T-cell (primary cell): ENCODE measurements at places on chromosomes 2 and 18. TPM values are rescaled to one million over a fixed set of nuclear protein-coding genes. Genes with fewer than 3 reads are reported as not detected.

DNA sequence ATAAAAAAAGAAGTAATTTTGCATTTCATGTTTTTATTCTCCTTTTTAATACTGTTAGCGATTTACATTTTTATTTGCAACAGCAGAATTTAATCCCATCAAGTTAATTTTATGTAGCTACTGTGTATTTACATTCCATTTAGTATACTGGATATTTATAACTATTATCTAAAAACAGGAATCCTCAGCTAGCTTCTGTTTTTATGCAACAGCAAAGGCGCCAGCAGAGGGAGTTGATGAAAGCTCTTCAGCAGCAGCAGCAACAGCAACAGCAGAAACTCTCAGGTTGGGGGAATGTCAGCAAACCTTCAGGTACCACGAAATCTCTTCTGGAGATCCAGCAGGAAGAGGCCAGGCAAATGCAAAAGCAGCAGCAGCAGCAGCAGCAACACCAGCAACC is 26.2 kb upstream of the SNORC start:
- H3K36me3 ChIP-seq = peaks cover 87% of the 10 kb centered on the region
- H3K4me3 ChIP-seq = no peak overlapping the region
- DNase-seq = no peak
- no peak overlapping the region for H3K27ac ChIP-seq
- H3K27me3 ChIP-seq = no peaks in the 10 kb centered on the region
- H3K4me1 ChIP-seq = no peaks in the 10 kb centered on the region

Gene REG1B
- total RNA-seq = 6.5 TPM

Gene ASAP2
- not detected for total RNA-seq

Gene GDF7
- total RNA-seq = 0.12 TPM

GRCh38 chr2:235504441-235505180 is 10.8 kb downstream of the AGAP1 start:
- H3K36me3 ChIP-seq = no peaks in the 10 kb centered on the region
- H3K27me3 ChIP-seq = peaks cover 9% of the 10 kb centered on the region
- no peak overlapping the region for H3K4me3 ChIP-seq
- H3K27ac ChIP-seq = no peak overlapping the region

Gene PTPRN
- not detected for total RNA-seq

Gene FBXO41
- total RNA-seq = 20.7 TPM

DNA sequence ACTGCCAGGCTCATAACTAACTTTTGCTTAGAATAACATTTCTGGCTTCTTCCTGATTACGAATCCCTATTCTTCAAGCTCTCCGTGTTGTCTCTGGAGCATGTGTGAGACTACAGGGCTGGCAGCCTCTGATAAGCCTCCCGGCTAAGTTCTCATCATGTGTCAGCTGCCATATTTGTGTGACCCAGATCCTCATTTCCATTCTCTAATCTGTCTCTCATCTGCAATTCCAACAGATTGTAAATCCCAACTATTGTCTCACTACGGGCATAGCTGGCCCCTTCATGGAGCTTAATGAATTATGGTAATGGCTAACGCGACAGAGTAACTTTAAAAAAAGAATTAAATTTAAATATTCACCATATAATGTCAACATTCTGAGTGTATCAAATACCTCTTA is 165.4 kb downstream of the CMPK2 start:
- DNase-seq = no peak
- H3K27ac ChIP-seq = no peak overlapping the region
- no peaks in the 10 kb centered on the region for H3K4me1 ChIP-seq
- H3K27me3 ChIP-seq = no peaks in the 10 kb centered on the region
- H3K36me3 ChIP-seq = no peaks in the 10 kb centered on the region

Gene STEAP3
- 0.26 TPM for total RNA-seq
